ENCODE measurements at places on chromosomes 7 and 10.

DNA sequence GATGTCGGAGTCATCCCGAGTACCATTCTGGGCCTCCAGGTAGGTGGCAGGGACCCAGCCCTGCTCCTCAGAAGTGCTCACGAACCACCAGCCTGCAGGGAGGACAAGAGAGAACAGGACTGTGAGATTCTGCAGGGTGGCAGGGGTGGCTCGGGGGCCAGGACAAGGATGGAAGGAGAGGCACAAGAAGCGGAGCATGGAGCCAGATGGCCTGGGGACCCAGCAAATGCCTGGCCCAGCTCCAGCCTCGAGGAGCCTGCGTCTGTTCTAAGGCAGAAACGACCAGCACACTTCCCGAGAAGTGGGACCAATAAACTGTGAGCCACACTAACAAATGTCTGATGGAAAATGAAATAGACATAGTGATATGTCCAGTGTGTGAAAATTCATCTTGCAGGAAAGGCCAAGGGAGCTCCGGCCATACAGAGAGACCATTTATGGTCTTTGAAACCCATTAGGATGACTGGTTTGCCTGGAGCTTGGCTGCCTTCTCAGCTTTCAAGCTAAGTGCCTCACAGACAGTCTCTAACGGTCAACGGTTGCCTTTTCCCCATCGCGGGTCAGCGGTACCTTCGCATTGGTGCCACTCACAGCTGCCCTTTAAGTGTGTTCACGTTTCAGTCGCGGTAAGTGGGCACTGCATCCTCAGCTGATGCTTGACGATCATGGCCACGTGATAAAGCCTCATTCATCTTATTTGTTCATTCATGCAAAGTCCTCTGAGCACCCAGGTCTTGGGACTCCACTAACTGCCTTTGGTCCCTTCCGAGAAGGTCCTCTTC is 133.8 kb downstream of the NEURL1 start:
- no peak for DNase-seq

DNA sequence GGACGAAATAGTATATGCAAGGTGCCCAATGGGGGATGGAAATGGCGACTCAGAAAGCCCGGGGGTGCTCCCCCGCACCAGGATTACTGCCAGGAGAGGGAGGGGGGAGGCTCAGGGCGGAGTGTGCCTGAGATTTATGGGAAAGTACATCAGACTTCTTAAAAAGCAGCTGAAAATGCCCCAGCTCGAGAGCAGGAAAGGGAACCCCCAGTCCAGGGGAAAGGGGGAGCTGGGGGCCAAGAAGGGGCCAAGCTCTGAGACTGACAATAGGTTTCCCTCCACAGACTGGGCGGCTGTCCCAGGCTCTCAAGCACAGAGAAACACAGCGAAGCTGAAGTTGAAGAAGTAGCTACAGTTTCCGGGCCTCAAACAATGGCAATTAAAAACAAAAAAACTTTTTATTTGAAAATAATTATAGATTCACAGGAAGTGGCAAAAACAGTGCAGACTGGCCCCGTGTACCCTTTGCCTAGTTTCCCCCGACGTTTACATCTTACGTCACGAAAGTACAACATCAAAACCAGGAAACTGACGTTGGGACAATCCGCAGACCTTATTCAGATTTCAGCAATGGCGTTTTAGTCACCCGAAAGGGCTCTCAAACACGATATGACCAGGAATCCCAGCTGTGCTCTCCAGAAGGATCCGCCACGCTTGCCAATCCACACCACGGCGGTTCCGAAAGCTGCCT is 83.9 kb upstream of the FGFR2 start:
- no peak for DNase-seq

DNA sequence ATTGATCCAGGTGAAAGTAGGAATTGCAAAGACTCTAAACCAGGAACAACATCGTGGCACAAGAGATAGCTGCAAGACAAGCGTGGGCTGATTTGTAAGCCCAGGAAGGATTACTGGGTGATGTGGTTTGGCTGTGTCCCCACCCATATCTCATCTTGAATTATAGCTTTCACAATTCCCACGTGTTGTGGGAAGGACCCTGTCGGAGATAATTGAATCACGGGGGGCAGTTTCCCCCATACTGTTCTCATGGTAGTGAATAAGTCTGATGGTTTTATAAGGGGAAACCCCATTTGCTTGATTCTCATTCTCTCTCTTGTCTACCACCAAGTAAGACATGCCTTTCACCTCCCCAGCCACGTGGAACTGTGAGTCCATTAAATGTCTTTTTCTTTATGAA is 59.5 kb downstream of the ST8SIA6 start:
- peak; percentile 25 for DNase-seq

DNA sequence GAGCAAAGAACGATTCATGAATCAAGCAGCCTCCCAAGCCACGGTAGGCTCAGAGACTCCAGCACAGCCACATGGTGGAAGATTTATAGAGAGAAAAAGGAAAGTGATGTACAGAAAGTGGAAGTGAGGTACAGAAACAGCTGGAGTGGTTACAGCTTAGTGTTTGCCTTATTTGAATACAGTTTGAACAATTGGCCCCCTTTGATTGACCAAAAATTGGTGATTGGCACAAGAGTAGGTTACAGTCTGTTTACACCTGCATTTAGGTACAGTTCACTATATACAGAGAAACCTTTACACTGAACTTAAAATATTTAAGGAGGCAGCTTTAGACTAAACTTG is 136.4 kb upstream of the ASAH2 start:
- DNase-seq = no peak

DNA sequence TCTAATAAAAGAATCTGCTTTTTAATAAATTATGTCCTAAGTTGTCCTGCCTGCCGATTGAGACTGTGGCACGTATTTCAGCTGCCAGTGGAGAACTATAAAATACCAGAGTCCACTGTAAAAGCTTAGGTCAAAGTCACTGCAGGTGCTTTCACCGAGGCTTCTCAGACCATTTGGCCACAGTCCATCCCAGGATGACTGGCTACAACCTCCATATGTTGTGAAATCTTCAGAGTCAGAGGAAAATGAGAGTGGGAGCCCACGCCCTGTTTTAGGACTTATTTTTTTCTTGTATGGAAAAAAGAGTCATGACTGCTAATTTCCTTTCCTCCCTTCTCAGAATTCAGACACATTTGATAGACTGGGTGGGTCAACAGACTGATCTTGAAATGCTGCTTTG is 182.9 kb downstream of the ANK3 start:
- DNase-seq = no peak

DNA sequence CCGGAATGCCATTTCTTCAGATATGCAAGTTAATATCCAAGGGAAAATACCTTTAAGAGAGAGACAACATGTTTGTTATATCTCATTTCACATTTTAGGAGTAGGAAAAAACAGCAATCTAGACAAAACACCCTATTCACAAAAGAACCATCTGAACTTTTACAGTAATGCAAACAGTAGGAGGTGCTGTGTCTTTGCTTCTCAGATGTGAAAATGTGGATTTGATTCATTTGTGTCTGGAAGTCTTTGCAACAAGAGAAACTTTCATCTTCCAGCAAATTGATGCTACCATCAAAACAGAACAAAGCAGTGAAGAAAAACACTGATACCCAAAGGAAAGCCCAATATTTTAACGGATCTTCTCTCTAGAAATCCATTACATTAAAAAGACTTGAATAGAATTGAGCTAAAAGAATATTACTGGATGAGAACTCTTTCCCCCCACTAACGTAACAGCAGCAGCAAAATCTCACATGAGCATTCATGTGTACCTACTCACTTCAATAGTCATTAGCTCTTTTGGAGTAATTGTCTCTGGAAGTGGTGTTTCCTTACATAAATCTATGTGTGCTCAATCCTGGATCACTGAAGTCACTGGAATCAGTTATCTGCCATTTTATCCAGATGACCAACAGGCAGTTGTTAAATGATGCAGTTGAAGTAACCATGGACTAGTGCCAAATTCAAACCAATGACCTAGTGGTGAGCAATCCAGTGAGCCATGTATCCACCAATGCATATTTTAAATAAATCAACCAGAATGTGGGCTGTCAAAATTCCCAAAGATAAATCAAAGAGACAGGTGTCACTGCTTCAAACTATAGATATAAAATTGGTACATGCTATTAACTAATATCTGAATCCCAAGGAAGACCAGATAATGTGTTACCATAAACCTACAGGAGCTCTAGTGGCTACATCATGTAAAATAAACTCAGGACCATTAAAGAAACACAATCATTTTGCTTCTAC is 1.8 kb downstream of the SEMA3C start:
- no peak for DNase-seq

DNA sequence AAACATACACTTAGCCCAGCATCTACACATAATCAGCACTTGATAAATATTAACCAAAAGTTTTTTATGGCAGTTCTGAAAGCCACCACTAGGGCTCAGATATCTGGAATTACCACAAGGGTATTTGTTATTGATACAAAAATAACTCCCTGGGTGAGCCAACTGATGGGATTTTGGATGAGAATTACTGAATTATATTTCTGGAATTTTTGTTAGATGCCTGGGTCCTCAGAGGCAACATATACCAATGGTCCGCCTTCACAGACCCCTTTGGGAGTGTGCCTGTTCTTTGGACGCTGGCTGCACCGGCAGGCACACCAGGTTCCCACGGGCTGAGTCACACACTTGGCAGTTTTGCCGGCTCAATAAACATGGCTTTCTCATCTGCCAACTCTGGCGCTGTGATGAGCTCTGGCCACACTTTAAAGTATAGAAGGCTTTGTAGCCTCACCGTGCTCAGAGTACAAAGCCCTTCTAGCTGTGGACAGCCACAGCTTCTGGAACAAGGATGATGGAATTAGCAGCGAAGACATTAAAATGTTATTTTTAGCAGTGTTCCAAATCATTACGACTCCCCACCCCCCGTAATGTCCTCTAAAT is 24.5 kb upstream of the EEPD1 start:
- DNase-seq = no peak

DNA sequence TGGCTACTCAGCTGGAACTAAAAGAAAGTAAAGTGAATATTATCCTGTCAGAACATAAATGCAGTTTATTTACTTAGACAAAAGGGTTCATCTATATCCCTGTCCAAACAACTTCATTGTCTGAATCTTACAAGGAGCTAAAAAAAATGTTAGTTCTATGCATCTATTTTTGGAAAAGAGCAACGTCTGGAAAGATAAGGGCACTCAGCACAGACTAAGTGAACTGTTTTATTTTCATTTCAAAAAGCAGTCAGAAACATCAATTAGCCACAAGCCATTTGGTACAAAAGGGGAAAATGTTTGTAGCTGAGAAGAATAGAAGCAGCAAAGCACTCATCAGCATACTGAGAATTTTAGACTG is 245.5 kb downstream of the FOXP2 start:
- DNase-seq = no peak

DNA sequence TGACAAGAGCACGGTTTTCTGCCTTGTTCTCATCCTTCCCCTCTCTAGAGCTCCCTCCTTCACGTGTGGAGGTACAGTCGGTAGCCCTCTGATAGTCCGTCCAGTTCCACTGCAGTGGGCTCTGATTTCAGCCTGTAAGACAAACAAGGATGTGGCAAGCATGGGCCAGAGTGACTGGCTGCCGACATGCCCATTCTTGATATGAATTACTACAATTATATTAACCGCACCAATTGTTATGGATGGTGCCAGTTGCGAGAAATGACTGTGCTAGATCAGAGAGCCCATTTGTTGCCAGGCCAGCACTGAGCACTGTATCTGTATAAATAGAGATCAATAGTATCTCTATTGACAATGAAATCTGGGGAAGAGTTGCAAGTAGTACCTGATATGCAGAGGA is 146.6 kb downstream of the CHN2 start:
- DNase-seq = no peak

- DNase-seq = no peak
Measured at GRCh38 chr10:10141782-10142382, 875.8 kb upstream of the CELF2 start.

DNA sequence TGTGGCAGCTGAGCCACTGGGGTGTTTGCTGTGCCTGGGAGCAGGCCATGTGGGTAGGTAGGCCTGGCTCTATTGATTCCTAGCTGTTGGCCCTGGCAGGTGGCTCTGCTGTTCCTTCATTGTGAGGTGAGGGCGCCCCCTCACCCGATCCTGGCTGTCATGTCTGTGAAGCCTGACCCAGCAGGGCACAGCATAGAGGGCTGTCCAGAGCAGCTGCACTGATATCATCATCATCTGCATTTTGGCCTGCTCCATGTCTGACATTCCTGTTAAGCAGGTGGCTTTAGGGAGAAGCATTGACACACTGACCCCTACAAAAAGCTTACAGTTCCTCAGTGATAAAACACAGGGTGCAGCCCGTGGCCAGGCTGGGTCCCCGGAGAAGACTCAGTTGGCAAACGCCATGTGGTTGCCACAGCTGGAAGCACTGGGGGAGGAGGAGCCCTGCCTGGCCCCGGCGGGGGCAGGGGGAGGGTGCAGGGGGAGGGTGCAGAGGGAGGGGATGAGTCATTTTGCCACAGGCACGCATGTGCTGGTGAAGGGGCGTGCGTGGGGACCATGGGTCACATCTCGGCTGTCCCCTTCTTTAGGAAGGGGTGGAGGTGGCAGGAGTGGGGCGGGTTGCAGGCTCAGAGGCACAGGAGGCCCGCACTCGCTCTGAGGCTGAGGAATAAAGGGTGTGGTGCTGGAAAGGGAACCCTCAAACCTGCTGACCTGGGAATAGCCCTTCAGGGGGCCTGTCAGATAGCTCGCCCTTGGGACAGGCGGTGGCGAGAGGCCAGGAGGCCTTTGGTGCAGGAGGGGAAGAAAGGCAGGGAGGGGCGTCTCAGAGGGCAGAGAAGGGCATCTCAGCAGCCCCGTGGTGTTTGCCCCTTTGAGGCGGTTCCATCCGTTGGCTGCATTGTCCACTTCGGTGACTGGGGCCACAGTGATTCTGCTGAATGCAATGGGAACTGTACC is 31.6 kb downstream of the IKZF1 start:
- DNase-seq = peak; percentile 93

- DNase-seq = peak; percentile 43
Measured at GRCh38 chr10:132420981-132421846, 24.2 kb downstream of the PWWP2B start.

DNA sequence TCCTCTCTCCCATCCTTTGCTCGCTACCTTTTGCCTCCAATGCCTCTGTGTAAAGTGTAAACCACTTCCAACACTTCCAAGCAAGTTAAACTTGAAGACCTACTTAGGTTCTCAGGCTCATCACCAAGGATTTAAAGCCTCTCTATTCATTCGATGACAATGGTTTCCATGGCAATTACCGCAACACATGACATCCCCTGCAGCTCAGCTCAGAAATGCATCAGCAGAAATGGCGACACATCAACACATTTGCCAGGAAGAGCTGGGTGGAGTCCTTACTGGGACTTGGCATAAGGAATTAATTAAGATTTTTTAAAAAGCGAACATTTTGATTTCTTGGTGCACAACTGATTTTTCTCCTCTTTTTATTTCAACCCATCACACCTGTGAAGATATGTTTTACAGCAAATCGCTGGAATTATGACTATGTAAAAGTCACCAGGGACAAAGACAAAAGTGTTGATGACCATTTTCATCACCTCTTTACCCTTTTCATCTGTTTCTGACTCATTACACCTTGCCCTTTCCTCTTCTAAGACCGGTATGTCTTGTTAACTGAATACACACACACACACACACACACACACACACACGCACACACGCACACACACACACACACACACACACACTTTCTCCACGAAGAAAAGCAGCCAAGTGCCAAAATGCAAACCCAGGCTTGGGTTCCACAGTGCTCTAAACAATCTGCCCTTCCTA is 453.4 kb upstream of the CELF2 start:
- no peak for DNase-seq

- no peak for DNase-seq
Measured at GRCh38 chr7:98816241-98816640, 53.6 kb downstream of the TMEM130 start.

GRCh38 chr7:123974326-123974908 is 49.4 kb downstream of the SPAM1 start:
- no peak for DNase-seq

- no peak for DNase-seq
Measured at GRCh38 chr10:29634105-29634504, 666 bp downstream of the SVIL start.

GRCh38 chr10:93600446-93601145 is 439 bp downstream of the RBP4 start:
- no peak for DNase-seq

Data from activated CD4-positive, alpha-beta memory T cell treated with anti-CD3 and anti-CD28 coated beads for 36 hours (primary cell).